GM10248 (cell line): ENCODE measurements at places on chromosomes 11 and 22.

DNA sequence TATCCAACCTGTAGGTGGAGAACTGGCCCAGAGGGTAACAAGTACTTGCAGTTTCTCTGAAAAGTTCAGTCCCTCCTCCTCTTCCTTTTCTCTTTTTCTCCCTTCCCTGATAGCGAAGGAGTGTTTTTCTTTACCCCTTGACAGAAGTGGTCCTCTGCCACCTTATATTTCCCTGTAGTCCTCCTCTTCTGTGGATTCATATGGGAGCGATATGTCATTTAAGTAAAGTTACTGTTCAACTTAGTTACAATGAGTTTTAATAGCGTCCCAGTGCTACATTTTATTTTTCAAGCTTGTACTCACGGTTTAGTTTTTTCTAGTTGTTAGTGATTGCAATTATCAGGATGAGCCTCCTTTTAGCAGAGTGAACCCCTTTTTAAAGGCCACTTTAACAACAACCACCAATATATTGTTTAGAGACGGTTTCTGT, 1.4 kb downstream of the PCF11 start:
- DNase-seq = no peak

GRCh38 chr11:80194016-80194415, 753.2 kb upstream of the TENM4 start:
- no peak for DNase-seq

DNA sequence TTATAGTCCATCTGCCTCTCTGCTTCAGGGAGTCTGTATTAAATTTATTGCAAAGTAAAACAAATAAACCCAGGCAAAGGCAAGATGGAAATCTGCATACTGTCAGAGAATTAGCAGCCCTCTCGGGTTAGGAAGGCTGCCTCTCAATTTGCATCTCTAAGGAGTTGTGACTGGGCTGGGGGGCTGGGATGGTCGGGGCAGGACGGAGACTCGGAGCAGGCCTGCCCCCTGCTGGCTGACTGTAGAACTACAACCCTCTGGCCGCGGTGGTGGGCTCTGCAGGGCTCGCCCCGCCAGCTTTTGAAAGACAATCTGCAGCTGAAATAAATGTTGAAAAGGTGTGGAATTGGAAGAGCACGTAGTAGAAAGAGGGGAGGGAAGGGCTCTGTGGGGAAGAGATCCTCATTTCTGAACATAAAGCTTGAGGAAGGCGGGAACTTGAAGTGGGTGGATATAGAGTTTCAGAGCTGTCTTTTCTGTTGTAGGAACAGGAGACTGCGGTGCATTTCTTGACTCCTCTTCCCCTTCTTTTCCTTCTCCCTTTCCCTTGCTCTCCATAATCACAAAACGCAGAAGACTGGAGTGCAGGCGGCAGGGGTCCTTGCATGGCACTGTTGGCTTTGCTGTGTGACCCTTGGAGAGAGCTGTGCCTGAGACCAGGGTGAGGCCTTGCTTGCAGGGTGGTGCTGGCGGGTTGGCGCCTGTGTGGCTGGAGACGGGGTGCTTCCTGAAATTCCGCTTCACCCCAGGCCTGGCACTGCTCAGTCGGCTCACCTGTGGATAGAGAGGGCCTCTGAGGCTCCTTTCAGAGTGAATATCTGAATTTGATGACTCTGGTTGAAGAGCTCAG, 22.6 kb upstream of the PKNOX2 start:
- DNase-seq = peak; percentile 80

DNA sequence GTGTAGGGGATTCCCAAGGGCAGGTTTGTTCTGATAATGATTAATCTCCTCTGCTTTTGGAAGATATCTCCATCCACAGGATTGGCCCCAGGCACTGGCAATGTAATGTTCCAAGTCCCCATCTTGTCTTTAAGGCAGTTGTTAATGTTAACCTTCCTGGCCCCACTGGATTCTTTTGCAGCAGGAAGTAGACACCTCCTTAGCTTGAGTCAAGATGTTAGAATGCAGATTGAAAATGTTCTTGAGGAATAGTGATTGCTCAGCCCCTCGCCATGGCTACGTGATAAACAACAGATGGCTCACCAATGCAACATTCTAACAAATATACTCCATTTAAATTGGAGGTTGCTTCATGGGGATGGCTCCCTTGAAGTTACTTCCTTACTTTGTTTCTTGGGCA, 7.3 kb downstream of the HEPHL1 start:
- DNase-seq = no peak

DNA sequence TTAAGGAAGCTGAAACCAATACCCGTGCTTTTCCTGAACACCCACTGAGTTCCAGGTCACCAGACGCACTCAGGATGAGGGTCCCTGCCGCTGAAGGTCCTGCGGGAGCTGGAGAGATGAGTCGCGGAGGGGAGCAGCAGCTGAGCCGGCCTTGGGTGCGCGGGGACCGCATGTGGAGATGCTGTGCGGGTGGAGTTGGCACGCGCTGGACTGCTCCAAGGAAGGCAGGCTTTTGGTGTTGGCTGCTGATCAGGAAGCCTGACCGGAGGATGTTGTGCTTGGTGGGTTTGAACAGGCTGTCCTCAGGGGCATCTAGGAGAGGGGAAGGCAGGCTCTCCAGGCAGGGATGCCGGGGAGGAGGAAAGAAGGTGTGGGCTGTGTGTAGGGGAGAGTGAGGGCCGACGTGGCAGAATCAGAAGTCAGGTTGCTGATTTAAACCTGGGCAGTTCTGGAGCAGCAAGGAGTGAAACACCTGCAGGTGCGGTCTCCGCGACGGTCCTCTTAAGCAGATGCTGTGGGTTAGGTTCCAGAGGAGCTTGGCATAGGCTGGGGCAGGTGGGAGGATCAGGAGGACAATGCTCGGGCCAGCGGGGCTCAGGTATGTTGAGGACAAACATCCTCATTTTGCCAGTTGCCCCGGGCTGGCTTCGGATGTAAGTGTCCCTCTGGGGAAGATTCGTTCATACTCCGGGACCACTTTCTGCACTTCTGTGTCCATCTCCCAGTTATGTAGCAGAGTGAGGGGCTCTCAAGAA, 197.5 kb upstream of the B3GAT1 start:
- no peak for DNase-seq
